Umbilical cord (tissue), 2 donors: ENCODE measurements at places on chromosomes 5 and 9.

- no peak for DNase-seq
These were observed 754.3 kb downstream of the TLE4 start for GRCh38 chr9:80326105-80326504.

DNA sequence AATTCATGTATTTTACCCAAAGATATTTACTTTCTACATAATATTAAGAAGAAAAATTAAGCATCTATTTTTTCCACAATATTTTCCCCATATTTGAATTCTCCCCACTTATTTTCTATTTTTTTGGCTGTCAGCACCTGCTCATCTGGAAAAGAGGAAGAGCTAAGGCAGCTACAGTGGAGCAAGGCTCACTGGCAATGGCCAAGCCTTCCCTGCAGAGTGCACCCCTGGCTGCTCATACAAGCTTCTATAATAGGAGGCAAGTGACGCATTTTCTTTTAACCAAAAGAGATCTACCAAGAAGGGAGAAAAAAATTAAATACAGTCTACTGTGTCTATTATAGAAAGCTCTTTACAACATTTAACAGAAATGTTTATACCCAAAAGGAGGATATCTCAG is 72.5 kb downstream of the AUH start:
- no peak for DNase-seq

DNA sequence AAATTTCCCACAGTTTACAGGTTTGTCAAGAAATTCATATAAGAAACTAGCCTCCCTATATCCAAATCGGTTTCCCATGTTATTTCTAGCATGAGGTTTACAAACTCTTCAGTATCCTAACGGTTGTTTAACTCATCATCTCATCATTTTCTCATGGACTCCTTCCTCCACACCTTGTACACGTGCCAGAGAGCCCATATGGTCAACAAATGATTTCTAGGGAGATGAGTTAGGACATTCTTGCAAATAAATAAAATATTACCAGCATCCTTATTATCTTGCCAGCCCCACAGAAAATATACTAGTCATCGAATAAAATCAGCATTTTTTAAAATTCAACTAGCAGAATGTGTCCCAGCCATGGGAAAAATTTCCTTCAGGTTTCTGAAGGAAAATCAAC is 285.2 kb downstream of the EBF1 start:
- DNase-seq: no peak

- DNase-seq: no peak
These were observed 174.7 kb downstream of the NR3C1 start for GRCh38 chr5:143228597-143229293.

DNA sequence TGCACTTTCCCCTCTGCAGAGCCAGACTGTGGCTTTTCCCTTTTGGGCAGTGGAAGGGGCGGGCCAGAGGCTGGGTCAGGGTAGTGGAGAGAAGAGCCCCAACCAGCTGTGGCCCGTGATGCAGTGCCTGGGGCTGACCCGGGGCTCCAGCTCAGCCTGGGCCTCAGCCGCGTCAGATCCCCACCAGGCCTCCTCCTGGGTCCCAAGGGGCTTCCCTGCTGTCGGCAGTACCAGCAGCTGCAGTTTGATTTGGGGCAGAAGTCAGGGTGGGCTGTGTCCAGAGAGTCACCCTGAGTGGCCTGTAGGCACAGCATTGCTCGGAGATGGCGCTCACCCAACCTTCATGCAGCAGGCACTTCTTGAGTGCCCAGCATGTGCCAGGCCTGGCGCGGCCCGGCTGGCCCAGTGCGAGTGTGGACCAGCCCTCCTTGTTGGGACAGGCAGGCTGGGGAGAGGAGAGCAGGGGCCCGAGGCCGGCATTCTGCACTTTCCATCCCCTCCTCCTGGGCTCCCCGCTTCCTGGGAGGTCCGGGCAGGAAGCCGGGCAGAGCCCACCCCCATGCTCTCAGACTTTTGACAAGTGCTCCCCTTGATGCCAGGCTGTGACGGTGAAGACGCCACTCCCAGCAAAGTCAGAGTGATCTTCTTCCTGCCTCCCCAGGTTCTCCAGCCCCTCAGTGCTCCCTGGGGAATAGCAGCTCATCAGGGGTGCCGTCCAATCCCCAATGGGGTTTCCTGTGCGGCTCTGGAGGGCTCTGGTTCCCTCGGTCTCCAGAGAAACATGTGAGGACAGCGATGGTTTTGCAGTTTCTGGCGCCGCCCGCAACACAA is 88.3 kb upstream of the COL5A1 start:
- no peak for DNase-seq

DNA sequence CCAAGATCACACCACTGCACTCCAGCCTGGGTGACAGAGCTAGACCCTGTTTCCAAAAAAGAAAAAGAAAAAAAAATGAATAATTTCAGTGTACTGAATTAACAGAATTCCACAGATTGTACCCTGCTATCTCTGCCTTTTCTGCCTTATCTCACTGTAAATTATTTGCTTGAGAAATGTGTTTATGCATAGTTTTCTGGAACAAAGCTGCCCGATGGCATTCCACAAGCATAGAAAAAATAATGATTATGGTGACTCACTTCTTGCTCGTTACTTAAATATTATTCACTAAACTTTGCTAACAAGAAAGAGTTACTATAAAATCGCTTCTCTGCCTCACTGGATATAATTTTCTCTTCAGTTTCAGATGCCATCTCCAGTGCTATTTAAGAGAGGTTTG is 88.7 kb upstream of the FAM169A start:
- peak; percentile 45 for DNase-seq

- no peak for DNase-seq
These were observed 17.0 kb downstream of the IARS1 start for GRCh38 chr9:92276331-92277032.

DNA sequence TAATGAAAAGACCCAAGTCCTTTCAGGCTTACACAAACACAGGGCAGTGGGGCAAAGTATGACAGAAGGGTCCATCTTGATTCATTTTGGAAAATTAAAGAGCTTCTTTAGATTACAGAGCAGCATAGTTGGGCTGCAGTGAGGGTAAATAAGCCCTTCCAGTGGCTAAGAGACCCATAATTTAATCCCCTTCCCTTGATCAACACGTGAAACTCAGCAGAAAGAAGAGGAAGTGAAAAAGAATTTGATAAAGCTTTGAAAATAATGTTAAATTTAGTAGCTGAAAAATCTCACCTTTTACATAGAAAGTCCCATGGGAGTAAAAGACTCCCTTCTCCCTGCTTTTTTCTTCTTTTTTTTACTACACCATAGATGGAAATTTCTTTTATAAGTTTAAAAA is 87.6 kb downstream of the FREM1 start:
- DNase-seq: no peak

GRCh38 chr5:134133995-134134541 is 19.6 kb downstream of the TCF7 start:
- no peak for DNase-seq

DNA sequence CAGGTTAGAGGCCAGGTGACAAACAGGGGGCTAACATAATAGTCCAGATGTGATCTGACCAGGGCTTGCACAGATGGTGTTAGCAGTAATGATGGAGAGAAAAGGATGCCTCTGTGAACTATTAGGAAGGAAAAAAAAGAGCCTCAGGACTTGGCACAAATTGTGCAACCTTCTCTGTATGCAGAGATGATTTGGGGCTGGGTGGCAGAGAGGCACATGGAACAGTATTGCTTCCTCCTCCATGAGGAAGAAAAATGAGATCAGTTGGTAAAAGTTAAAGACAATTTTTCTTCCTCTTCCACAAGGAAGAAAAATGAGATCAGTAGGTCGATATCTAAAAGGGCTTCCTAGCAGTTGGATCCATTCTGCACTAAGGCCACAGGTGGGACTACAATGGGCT is 13.9 kb upstream of the ANXA6 start:
- no peak for DNase-seq

GRCh38 chr5:137808503-137809135 is 54.5 kb upstream of the HNRNPA0 start:
- DNase-seq: no peak

GRCh38 chr9:93024646-93024910 is 33.9 kb upstream of the SUSD3 start:
- DNase-seq: no peak

- no peak for DNase-seq
These were observed 716 bp downstream of the HARS1 start for GRCh38 chr5:140690376-140690932.

DNA sequence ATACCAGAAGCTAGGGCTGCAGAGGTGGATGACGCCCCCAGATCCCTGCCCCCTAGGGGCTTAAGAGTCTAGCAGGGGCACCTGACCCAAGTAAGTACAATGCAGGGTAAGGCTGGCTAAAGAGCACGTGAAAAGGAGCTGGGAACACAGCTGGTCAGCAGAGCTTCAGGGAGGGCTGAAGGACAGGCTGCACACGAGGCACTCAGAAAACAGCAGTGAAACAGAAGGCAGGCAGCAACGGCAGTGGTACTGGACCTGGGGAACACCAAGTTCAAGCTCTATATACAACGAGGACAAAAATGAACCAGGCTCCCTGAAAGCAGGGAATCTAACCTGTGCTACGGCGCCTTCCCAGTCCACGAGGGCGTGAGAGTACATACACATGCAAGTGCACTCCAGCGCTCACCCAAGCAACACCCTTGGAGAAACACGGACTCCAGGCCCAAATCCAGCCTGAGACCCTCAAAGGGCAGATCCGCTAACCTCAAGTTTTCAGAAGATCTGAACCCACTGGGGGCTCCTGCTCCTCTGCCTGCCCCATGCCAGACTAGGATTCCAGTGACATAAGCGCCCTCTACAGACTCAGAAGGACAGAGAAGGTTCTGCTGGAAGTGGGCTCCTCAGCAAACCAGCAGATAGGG is 57.4 kb downstream of the PSMB7 start:
- DNase-seq: no peak

- DNase-seq: peak; percentile 43
These were observed 36.6 kb upstream of the RAPGEF1 start for GRCh38 chr9:131776473-131776872.

GRCh38 chr5:53105611-53106300 is 3.8 kb downstream of the MOCS2 start:
- no peak for DNase-seq

- peak; percentile 85 for DNase-seq
These were observed 48.0 kb upstream of the ASTN2 start for GRCh38 chr9:117462861-117463260.

DNA sequence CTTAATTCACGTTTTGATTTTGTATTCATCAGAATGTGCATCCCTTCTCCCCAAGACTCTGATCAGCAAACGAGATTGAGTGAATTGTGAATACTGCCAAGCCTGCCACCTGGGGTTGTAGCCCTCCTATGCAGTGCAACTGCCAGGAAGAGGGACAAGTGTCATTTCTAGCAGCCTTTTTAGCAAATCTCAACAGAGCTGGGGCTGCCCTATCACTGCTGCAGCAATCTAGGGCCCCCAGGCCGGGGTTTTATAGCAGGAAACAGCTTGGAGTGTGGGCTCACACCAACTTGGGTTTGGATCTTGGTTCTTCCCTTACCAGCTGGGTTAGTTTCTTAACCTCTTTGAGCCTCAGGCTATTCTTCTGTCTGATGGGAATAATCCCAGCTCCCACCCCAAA is 4.0 kb downstream of the CSF1R start:
- DNase-seq: no peak

GRCh38 chr5:71586052-71586940 is 844 bp upstream of the MCCC2 start:
- DNase-seq: no peak

GRCh38 chr5:133957591-133957990 is 10.8 kb downstream of the C5orf15 start:
- DNase-seq: no peak

GRCh38 chr9:1707291-1707690 is 307.9 kb upstream of the SMARCA2 start:
- peak; percentile 20 for DNase-seq

GRCh38 chr5:94254214-94254613 is 364.2 kb downstream of the KIAA0825 start:
- no peak for DNase-seq

DNA sequence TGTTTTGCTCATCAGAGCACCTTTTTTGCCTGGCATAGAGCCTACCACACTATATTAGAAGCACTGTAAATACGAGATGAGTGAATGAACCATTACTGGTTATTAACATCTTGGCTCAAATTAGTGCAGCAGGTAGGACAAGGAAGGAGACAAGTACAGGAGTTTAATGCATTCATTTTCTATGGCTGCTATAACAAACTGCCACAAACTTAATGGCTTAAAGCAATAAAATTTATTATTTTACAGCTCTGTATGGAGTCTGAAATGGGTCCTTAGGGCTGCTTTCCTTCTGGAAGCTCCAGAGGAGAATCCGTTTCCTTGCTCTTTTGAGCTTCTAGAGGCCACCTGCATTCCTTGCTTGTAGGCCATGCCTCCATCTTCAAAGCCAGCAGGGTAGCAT is 59.1 kb downstream of the PDE6A start:
- DNase-seq: no peak

GRCh38 chr5:2724831-2725230 is 26.6 kb downstream of the IRX2 start:
- DNase-seq: no peak

DNA sequence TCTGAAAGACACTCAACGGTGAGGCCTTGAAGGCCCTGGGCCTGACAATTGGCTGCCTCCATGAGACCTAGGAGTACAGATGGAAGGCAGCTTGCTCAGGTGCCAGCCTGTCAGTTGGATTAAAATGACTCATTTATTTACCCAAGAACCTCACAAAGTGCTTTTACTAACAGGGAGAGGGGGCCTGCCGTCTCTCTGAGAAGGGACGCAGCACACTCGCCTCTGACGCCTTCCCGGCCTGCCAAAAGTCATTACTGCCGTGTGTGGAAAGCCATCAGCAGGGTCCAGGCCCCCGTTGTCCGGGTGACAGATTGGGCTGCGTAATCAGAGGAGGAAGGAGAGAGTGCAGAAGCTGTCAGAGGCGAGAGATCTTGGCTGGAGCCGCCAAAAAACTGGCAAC is 32.4 kb downstream of the DDX31 start:
- DNase-seq: no peak

- no peak for DNase-seq
These were observed 12.0 kb upstream of the SSBP2 start for GRCh38 chr5:81762853-81763252.

DNA sequence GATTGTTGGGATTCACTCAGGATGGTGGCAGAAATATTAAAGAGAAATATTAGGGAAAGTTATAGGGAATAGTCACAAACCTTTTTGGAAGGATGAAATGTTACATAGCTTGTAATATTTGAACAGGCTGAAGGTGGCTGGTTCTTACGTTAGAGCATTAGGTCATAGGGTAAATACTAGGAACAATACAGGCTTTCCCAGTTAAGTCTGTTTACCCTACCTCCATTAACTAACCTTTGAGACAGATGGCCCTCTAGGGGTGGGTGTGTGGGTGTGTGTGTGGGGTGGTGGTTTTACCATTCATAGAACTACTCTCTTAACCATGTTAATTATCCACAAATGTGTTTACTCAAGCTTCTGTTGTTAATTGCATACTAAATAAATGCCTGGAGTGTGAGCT is 94.3 kb upstream of the STK32A start:
- no peak for DNase-seq
